CD8-positive, alpha-beta T cell (primary cell): ENCODE measurements at places on chromosomes 1 and 21.

GRCh38 chr1:211942583-211942982 lies 92.8 kb downstream of the INTS7 start:
- DNase-seq, result no peak

GRCh38 chr1:63787875-63788274 lies 14.1 kb downstream of the ROR1 start:
- no peak for DNase-seq

GRCh38 chr1:109197158-109198042 lies 16.3 kb upstream of the SARS1 start:
- no peak for DNase-seq

DNA sequence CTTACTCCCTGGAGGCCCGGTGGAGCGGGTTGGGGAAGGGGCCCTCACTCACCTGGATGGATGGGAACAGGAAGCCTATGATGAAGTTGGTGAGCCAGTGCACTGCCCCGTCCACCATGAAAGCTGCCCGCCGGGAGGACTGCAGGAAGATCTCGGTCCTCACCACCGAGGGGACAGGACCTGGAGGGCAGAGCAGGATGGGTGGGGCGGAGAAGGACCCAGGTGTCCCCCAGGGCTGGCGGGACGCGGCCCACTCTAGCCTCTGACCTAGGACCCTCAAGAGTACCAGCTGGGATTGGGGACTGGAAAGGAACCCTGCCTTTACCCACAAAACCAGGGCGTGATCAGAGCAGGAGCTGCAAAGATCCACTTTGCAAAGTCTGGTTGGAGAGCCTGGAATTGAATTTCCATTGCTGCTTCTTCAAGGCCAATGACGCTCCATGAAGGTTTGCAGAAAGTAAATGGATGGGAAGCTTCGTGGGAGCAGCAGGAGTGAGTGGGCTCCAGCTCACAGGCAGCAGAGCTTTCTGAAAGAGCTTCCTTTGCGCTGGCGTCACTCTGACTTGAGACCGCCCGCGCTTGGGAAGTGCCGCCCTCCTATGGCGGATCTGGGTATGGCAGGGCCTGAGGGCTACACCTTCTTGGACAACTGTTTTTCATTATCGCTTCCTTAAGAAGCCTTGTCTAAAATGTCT lies 21.4 kb downstream of the SLC2A7 start:
- peak; percentile 81 for DNase-seq

GRCh38 chr1:43435146-43436145 lies 18.3 kb downstream of the HYI start:
- DNase-seq, result no peak

- DNase-seq, result no peak
These were observed 158.6 kb downstream of the SYT2 start for GRCh38 chr1:202551683-202552082.

- DNase-seq, result no peak
These were observed 869.1 kb downstream of the KCNT2 start for GRCh38 chr1:195738966-195739650.

DNA sequence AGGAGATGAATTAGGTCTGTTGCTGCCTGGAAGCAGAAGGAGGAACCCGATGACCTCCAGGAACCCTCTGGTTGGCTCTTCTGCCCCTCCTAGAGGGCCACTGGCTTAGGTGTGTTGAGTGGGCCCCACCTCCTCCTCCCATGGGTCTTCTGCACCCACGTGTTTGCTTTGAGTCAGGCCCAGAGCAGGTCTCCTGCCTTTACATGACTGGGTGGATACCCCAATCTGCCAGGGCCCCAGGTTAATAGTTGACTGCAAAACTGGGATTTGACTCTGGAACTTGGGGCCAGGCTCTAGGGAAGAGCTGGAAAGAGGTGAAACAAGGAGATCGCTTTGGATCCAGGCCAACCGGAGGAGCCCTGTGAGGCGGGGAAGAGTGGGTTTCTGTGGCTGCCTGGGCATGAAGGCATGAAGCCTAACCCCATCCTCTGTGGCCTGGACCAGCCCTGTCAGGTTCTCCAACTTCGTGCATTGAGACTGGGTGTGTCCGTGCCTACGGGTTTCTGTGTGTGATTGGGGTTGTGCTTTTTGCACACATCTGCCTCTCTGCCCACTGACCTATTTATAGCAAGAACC lies 7.8 kb upstream of the LAD1 start:
- no peak for DNase-seq

DNA sequence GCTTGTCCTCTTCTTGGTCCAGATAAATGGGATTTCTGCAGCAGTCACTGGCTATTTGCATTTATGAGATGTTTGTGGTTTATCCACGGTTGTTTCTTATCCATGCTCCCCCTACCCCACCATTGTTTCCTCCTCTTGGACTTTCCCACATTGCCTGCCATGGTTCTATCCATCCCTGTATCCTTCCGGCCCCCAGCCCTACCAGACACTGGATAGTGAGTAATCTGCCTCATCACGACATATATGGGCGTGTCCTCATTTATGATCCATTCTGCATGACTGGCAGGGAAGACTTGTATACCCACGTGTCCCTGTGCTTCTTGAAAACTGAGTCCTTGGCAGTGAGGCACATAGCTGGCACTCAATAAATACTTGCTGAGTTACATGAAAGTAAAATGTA lies 40.1 kb downstream of the CACNA1S start:
- DNase-seq, result no peak

DNA sequence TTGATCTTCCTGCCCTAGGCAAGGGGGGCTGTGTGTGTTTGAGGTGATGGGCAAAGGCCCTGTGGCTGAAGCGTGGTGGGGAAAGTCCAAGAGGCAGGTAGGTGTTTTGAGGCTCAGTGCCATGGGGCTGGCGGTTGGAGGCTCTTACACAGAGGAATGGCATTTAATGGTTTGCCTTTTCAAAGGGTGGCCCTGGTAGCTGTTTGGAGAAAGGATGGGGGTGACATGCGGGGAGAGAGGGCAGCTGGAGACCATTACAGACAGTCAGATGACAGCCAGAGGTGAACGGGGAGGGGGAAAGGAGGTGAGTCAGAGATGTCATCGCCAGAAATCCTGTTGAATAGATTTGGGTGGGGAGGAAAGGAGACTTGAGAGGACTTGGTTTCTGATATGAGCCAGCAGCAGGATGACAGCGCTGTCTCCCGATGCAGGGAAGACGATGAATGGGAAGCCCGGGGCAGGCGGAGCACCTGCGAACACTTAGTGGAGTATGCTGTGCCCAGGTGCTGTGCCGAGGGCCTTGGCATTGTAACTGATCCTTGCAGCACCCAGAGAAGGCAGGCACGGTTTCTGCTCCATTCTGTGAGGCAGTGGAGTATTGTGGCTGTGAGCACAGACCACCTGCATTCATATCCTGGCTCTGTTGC lies 56.3 kb downstream of the MAN1C1 start:
- DNase-seq, result no peak

- DNase-seq, result no peak
These were observed 67.7 kb upstream of the AJAP1 start for GRCh38 chr1:4586611-4587160.

DNA sequence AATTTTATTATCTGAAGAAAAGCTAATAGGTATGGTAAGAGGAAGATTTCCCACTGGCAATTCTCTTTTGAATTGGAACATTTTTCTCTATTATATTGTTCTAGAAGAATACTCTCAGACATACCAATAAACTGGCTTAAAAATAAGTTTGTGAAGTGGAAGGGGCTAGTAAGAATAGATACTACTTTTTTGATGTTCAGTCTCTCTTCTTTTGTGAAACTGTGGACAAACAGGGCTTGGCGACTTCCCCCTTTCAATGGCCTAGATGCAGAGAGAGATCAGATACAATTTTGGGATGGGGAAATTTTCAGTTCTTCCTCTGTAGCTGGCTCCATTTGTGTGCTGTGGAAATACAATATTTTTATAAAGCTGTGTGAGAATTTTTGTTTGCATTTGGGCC lies 2.5 kb downstream of the PBX1 start:
- DNase-seq, result no peak

DNA sequence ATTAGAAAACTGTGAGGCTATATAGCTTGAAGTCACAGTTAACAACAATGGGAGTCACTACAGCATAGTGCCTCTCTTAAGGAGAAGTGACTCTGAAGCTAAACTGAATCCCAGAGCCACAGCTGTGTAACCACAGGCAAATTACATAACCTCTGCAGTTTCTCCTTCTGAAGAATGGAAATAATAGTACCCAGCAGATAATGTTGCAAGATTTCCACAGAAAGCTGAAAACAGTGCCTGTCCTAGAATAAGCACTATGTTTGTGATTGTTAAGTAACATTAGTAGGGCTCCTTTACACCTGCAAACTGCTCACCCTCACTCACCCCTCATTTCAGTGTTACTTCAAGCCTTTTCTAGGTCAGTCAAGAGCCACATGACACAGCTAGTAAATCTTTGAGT lies 886.7 kb downstream of the PLA2G4A start:
- DNase-seq, result no peak
